ENCODE measurements at places on chromosomes 16 and 17. TPM values are rescaled to one million over a fixed set of nuclear protein-coding genes. Genes with fewer than 3 reads are reported as not detected.

- no peak for DNase-seq
Observed at GRCh38 chr17:59167571-59168001, 12.0 kb downstream of the PRR11 start.

DNA sequence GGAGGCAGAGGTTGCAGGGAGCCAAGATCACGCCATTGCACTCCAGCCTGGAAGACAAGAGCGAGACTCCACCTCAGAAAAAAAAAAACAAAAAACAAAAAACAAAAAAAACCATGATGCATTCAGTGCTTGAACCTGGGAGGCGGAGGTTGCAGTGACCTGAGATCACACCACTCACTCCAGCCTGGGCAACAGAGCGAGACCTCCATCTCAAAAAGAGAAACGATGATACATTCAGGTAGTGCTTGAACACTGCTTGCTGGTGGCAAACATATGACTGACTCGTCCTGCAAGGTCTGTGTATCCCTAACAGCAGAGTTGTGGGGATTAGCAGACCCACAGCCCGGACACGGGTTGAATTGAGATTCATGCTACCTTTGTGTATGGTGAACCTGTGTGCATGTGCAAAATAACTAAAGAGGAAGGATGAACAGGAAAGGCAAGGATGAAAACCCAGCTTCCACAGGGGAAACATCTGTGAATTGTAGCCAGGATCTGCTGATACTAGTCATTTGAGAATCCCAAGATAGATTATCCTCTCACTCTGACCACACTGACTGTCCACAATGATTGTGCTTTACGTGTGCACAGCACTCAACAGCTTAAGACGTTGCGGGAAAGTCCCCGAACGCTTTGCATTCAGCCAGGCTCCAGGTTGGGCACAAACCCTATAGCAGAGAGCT, 52.4 kb upstream of the MRPS23 start:
- DNase-seq, result no peak

DNA sequence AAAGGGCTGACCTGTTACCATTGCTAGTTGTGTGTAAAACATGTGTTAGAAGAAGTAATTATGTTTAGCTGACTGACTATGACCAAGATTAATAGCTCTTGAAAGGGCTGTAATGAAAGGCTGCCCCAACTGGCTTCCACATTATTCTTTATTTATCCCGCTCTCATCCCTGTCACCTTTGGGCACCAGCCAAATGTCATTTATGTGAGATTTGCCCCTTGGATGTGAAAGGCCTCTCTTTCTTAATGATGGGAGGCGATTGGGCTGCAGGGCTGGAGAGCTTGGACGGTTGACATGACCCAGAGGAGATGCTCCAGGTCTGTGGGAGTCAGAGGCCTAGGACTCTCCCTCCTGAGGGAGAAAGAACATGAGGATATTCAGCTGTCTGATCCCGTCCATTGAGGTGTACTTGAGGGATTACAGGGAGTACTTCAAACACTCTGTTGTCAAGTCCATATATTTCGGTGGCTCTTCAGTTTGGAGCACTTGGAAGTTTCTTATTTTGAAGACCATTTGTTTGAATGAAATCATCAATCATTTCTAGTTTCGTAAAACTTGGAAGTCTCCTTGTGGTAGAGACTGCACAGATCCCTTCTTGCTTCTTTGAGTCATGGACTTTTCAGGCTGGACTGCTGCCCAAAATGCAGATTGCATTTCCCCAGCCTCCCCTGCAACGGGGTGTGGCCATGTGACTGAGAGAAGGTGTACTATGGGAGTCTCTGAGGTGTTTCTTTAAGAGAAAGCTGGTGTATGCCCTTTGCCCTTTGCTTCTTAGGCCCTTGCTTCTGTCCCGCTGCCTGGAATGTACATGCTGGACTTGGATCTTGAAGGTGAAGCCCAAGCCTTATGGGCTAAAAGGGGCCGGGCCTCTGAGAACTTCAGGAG, 51.3 kb downstream of the FTO start:
- no peak for DNase-seq

GRCh38 chr16:64437706-64438324, 684.0 kb downstream of the CDH11 start:
- no peak for DNase-seq

- no peak for DNase-seq
Observed at GRCh38 chr17:41013181-41013580, 4.3 kb upstream of the KRTAP3-1 start.

- no peak for DNase-seq
Observed at GRCh38 chr16:17072104-17072503, 398.7 kb downstream of the XYLT1 start.

- no peak for DNase-seq
Observed at GRCh38 chr16:23505180-23505665, 5.1 kb downstream of the GGA2 start.

DNA sequence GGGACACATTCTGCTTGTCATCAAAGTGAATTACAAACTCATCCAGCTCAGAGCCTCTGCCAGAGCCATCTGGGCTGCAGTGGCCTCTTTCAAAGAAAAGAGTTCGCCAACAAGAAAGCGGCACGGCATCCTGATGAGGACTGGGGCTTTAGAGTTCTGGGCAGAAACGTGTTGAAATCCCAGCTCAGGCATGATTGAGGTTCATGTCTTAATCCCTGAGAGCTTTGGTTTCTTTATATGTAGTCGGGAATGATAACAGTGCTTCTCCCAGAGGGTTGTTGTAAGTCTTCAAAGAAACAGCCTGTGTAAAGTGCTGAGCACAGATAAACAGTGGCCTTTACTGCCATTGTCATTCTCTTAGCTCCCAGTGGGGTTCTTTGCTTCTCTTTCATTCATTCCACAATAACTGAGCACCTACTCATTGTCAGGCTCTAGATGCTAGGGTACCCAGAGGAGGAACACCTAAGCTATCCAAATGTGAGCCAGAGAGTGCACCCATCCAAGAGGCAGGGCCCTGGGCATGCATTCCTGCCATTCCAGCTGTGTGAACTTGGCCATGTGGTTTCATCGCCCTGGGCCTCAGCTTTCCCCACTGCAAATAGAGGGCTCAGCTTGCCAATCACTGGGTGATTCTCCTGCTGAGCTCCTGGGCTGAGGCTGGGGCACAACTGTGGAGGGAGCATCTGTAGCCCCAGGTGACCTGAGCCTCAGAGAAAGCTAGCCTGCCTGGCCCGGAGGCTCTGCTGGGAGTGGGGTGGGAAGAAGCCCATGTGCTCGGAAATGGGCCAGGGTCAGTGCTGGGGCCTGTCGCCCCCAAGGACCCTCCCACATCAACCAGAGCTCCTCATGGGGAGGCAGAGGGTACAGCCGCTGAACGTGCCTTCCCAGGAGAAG, 38.3 kb upstream of the CRHR1 start:
- DNase-seq, result no peak

DNA sequence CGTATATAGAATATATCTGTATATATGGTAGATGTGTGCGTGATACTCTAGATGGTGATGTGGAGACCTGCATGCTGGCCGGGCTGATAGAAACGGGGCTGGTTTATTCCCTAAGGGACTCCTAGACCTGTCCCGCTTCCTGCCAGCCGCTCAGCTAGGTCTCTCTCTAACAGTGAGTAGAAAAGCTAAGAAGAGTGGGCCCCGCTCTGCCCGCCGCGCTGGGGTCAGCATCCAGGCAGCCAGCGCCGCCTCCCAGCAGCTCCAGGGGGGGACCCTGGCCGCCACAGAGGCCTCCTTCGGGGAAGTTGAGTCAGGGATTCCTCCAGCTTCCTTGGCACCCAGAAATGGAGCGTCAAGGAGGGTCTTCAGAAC, 9.4 kb downstream of the CYGB start:
- DNase-seq, result no peak

DNA sequence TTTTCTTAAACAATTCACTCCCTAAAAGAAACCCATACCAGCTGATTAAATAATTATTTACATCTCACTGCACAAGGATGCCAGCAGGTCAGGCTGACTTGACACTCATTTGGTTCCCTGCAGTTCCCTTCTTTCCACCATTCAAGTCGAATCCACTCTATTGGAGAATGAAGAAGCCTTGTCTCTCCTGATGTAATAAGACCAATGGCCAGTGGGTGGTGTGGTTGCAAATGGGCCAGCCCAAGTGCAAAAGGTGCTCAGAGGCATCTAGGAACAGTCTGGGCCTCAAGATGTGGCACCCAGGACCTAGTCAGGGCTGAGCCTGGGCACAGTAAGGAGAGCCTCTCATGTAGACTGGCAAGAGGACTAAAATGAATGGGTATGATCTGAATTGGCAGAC, 9.3 kb downstream of the C16orf78 start:
- peak; percentile 29 for DNase-seq

- DNase-seq, result peak; percentile 79
Observed at GRCh38 chr17:44331249-44331760, 6.7 kb upstream of the SLC25A39 start.

DNA sequence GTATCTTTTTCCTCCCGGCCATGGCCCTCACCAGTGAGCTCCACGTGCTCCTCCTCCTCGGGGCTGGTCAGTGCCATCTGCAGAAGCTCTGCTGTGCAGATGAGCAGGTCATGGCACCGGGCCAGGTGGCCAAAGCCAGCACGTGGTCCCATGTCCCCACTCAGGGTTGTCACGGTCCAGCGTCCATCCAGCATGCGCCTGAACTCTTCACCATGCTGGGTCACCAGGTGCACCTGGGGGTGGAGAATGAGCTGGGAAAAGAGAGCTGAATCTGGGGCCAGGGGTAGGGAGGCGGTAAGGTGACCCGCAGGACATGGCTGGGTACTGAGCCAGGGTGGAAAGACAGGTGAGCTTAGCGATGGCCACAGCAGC, 1.3 kb downstream of the DHX58 start:
- no peak for DNase-seq

DNA sequence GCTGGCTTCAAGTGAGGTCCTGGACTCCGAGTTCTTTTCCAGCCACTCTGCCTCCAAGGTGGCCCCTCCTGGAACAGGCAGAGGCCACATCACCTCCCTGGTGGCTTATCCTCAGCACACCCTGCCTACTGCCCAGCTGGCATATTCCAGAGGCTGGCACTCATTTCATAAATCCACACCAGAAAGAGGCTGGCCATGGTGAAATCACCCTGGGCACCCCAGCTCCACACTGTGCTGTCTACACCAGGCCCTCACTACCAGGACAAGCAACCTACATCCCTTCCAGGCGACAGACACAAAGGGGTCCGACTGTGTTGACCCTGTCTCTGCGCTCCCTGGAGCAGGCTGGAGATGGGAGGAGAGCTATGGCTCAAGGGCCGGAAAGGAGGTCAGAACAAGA, 100.2 kb downstream of the C16orf78 start:
- DNase-seq, result no peak

DNA sequence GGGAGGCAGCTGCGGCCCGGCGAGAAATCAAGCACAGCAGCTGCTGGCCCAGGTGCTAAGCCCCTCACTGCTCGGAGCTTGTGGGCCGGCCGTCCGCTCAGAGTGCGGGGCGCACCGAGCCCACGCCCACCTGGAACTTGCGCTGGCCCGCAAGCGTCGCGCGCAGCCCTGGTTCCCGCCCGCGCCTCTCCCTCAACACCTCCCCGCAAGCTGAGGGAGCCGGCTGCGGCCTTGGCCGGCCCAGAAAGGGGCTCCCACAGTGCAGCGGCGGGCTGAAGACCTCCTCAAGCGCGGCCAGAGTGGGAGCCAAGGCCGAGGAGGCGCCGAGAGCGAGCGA, 92.9 kb downstream of the HAPSTR1 start:
- DNase-seq, result no peak

GRCh38 chr16:50591800-50592771, 43.9 kb downstream of the NKD1 start:
- DNase-seq, result no peak

DNA sequence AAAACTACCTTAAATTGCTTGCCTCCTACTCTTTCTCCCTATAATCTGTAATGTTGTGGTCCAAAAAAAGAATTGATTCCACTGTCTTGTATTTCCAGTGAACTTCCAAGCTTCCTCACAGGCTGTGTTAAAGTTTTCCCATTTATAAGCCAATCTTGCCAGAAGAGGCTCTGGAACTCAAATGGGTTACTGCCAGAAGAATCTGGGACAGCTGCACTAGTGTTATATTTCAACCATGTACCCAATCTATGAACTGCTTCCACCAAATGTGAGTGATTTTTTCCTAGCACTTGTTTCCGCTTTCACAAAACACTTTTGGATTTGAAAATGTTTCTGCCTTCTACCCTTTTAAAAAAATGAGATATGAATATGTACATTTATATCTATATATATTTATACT, 1.8 kb downstream of the CCDC43 start:
- DNase-seq, result no peak

GRCh38 chr17:50221266-50221863, 19.9 kb upstream of the COL1A1 start:
- DNase-seq, result no peak

- no peak for DNase-seq
Observed at GRCh38 chr16:68342620-68343019, 31.8 kb downstream of the PRMT7 start.

- no peak for DNase-seq
Observed at GRCh38 chr16:8796469-8797363, 723 bp downstream of the TMEM186 start.

DNA sequence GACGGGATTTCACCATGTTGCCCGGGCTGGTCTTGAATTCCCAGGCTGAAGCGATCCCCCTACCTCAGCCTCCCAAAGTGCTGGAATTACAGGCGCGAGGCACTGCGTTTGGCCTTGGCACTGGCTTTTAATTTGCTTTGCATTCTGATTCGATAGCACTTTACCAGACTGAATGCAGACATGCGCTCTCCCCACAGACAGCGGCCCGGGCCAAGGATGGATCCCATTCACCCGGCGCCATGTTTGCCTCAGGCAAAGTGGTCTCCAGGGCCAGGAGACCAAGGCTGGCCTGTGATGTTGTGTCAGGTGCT, 41.7 kb downstream of the DHRS7B start:
- DNase-seq, result no peak

DNA sequence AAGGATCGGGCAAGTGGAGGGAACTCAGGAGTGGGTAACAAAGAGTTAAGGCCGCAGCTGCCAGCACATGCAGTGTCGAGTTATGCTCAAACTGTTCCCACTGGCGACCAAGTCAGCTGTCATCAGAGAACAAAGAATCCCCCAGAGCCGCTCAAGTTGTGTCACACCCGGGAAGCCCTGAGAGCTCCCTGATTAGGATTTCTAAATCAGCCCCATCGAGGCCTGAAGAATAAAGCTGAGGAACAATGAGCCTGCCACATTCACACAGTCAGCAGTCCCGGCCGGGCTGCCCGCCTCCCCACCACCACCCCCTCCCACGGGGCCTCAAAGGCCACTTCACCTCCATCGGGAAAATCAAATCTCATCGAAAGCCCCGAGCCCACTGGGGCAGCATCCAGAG, 84.5 kb downstream of the SOX9 start:
- DNase-seq, result no peak

- DNase-seq, result no peak
Observed at GRCh38 chr17:59830846-59831486, 61.8 kb downstream of the TUBD1 start.

Gene DNAAF1
- 0.30 TPM for total RNA-seq

Gene DPEP2
- not detected for total RNA-seq

Gene MT1H
- total RNA-seq, result not detected

Gene SLC25A39
- total RNA-seq, result 326 TPM

Gene COTL1
- 276 TPM for total RNA-seq

Gene CDR2L
- total RNA-seq, result 26.5 TPM

Gene AURKB
- total RNA-seq, result 141 TPM

Gene SLC43A2
- total RNA-seq, result 12.6 TPM

Gene SEPTIN12
- total RNA-seq, result not detected

Gene GAS2L2
- total RNA-seq, result not detected

Gene STX1B
- 1.6 TPM for total RNA-seq

Gene ABCA6
- 0.44 TPM for total RNA-seq

Gene CDH5
- 0.15 TPM for total RNA-seq
